ENCODE measurements at places on chromosomes 16 and 17.

DNA sequence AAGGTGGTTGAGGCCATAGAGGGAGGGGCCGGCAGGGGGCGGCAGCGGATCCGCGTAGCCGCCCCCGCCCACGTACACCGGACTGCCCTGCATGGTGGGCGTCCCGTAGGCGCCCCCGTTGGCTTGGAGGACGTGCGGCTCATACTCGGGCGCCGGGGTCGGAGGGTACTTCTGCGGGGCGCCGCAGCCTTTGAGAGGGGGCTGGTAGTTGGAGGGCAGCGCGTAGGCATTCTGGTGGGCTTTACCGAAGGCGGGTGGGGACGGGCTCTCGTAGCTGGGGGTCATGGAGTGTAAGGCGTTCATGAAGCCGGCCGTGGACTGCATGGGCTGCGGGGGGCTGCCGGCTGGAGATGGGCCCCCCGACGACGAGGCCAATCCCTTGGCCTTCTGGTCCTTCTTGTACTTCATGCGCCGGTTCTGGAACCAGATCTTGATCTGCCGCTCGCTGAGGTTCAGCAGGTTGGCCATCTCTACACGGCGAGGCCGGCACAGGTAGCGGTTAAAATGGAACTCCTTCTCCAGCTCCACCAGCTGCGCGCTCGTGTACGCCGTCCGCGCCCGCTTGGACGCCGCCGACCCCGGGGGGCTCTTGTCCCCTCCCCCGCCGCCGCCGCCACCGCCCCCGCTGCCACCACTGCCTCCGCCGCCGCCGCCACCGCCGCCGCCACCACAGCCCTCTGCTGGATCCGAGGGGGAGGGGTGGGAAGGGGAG, 5.7 kb upstream of the HOXB2 start:
- DNase-seq: no peak

DNA sequence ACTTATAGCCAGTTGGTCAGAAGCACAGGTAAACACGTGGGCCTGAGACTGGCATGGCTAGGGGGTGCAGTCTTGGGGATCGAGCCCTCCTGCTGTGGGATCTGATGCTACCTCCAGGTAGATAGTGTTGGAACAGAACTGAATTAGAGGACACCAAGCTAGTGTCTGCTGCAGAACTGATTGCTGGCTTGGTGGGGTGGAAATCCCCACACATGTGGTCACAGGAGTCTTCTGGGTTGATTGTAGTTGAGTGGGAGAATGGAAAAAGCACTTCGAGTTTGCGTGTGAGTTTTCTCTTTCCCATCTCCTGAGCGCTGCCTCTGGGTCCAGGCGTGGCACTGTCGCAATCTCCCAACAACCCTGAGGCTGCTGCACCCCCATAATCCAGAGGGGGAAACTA, 8.0 kb upstream of the SPATA32 start:
- DNase-seq: no peak

GRCh38 chr17:46026166-46027047, 27.4 kb downstream of the STH start:
- DNase-seq: no peak

DNA sequence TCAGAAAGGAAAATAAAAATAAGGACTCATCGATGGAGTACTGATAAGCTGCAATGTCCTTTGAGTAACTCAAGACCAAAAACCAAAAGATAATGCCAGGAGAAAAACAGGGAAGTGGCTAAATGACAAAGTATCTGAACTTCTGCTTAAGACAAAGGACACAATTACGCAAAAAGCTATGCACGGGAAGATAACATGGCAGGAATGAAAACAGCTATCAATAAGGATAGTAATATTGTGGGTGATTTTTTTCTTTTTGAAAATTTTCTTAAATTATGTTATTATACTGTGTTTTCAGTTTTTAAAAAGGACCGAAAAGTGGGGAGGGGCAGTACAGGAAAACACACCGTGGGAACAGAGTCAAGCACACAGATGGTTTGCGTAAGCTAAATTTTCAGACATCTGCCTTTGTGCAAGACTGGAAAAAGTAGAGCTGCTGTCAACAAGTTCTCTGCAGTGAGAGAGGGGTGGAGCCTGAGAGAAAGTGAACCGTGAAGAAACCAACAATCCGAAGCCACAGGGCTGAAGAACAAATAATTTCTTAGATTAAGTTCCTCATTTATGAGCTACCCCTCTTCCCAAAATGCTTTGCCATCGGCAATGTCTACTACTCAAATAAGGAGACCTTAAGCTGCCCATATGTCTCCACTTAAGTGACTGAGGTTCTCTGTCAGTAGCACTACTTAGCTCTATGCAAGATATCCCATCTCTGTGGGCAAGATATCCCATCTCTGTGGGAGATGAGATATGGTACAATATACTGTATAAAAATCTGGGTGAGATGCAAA, 99.9 kb upstream of the CORO6 start:
- peak; percentile 3 for DNase-seq

DNA sequence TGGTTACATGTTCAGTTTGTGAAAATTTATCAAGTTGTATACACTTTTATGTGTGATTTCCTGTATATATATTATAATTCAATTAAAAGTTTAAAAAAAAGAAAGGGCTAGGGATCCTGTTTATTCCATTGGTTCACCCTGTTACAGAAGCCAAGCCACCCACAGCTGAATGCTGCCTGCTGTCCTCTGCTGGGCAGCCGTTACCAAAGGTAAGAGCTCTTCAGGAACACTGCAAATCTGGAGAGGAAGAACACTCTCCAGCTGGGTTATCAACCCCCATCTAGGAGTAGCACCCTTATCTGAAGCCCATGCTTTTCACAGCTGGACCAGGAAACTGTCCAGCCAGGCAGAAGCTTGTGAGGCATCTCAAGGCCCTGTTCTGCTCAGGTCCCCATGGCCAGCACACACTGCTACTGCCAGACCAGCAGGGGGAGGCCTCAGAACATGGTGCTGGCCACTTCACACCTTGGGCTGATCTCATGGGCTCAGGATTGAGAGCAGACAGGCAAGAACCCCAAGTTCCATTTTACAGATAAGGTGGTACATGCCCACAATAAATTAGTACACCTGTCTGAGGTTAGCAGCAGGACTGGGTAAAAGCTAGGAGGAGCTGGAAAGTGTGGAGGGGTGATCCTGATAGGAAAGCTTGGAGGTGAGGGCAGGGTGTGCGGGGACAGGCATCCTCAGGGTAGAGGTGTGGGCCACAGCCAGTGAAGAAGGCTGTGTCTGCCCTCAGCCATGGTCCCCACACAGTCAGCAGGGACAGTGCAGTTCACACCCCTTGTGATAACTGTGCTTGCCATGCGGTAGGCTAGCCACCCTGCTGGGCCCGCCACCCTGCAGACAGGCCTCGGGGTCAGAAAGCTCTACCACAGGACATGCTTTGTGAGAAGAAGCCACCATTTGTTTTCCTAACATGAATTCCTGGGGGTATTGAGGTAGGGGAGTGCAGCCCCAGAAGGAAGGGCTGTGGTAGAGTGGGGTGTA, 54.3 kb upstream of the SREBF1 start:
- DNase-seq: no peak

- peak; percentile 52 for DNase-seq
Observed at GRCh38 chr17:74864866-74865395, 5.2 kb upstream of the GRIN2C start.

DNA sequence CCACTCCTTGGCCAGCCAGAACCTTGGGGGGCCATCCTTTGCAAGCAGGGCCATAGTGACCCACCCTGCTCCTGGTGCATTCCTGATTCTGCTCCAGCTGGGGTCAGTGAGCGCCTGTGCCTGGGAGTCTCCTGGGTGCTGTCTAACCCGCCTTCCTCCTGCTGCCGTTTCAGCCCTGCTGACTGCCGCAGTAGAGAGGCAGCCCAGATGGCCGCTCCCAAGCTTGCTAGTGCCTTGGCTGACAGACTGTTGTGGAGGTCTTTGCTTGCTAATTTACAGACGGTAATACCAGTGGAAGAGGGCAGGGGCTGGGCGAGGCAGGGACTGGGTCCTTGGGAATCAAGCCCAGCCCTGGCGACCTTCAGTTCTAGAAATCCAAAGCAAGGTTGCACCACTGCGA, 99.6 kb downstream of the SOCS1 start:
- DNase-seq: no peak

DNA sequence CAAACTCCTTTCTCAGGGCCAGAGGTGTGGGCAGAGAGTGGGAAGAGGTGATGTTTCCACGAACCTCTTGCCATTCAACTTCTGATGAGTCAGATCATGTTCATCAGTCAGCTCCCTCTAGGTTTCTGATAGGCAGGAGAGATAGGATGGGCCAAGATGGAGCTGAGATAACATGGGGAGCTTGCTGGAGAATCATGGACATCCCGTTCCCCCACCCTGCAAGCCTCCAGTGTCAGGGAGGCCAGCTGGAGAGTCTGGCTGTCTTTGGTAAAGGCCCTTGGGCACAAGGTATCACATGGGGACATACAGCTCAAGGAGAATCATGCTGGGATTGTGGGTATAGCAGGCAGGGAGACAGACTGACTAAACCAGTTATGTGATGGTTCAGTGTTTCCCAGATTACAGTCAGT, 136.0 kb upstream of the IRX3 start:
- no peak for DNase-seq

DNA sequence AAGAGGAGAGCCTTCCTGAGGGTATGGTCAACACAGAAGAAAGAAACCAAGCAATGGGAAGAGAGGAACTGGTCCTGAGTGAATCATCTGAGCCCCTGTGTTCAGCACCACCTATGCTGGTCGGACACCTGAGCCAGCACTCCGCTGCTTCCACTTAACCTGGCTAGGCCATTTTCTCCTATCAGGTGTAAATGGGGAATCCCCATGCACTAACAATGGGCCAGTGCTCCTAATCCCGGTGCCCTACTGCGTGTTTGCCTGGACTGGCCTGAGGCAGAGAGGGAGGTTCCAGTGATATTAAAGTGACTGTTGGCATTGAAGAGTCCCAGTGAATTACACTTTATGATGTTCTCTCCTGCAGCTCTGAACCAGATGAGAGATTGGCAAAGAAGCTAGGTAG, 34.4 kb upstream of the XYLT2 start:
- DNase-seq: no peak

DNA sequence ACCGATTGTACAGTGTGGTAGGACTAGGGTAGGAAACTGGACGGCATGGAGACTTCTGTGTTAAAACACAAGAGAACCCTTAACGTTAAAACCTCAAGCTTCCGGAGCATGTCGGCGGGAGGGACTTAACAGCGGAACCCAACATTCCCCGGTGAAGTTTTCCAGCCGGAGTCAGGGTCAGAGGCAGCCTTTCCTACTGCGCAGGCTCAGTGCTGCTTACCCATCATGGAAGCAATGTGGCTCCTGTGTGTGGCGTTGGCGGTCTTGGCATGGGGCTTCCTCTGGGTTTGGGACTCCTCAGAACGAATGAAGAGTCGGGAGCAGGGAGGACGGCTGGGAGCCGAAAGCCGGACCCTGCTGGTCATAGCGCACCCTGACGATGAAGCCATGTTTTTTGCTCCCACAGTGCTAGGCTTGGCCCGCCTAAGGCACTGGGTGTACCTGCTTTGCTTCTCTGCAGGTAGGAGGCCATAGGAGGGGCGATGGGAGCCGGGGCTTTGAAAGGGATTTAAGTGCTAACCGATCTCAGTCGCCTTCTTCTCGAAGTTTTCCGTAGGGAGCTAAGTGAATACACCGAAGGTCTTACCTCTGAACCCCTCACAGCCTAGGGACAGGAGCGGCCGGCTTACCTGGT, at the start of gene PIGL:
TSS of gene PIGL (plus strand) at position 209 of the 634 bp plus-strand sequence. CDS start at position 226, 17 bp downstream.
- DNase-seq: peak; percentile 77

DNA sequence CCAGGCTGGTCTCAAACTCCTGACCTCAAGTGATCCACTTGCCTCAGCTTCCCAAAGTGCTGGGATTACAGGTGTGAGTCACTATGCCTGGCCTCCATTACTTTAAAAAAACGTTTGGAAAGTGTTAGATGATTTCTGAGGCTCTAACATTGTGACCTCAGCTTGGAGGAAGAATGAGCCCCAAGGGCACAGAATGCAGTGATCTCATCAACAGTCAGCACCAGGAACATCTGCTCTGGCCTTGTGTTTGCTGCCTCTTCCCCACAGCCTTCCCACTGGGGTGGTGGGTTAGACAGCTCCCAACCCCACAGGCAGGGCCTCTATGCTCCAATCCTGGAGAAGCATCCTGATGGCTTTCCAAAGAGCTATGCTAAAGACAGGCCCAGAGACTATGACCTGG, 37.7 kb upstream of the SREBF1 start:
- DNase-seq: no peak

DNA sequence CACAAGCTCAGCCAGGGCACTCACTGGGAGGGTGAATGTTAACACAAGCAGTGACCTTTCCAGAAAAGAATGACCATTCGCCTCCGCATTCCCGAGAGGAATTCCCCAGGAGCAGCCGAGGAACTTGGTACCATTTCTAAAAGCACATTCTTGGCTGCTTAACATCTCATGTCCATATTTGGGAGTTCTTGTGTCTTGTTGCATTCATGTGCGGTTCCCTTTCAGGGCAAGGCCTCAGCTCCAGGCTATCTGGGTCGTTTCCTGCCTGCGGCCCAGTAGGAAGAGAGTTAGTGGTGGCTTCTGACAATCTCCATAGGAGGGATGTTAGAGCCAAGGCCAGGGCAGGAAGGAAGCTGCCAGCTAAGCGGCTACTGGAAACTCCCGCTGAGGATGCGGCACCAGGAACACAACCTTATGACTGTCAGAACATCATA, 27.8 kb upstream of the MEAK7 start:
- DNase-seq: no peak

GRCh38 chr16:31507929-31508705, at the start of gene RUSF1:
TSS of gene RUSF1 (minus strand) at chr16:31508391. CDS start at chr16:31508373, 18 bp downstream.
- DNase-seq: peak; percentile 58

- no peak for DNase-seq
Observed at GRCh38 chr16:57624806-57625500, 3.5 kb upstream of the ADGRG1 start.

- DNase-seq: no peak
Observed at GRCh38 chr16:35725949-35726348, 2266.5 kb downstream of the TP53TG3F start.

DNA sequence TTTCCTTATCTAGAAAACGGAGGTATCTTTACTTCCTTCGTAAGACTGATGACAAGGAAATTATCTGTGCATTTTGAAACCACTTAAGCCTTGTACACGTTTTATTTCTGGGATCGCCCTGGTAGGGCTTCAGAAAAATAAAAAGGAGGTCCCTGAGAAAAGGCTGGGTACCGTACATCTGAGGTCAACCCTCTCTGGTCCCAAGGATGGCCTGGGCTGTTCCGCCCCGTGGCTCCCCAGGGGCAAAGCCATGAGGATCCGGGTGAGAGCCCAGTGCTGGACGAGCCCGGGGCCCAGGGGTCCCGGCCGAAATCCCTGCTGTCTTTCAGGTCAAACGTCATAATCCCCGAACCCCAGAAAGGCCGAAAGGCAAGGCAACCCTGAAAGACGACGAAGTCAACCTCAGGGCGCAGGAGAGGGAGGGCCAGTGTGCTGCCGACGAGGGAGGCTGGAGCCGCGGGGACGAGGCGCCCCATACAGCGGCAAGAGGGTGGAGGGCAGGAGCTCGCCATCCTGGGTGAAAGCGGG, 656 bp upstream of the FUS start:
- no peak for DNase-seq

- DNase-seq: no peak
Observed at GRCh38 chr17:18963126-18964017, 11.4 kb downstream of the SLC5A10 start.

- no peak for DNase-seq
Observed at GRCh38 chr16:73066331-73066926, 18.5 kb upstream of the ZFHX3 start.

All from stimulated activated CD8-positive, alpha-beta memory T cell treated with anti-CD3 and anti-CD28 coated beads, Interleukin-15, amount 100 ng/mL, for 1 hour (primary cell).